Heart right ventricle (tissue), 16 donors: ENCODE measurements at places on chromosomes 2 and 18.

GRCh38 chr2:211416373-211416772 lies 860.0 kb downstream of the CPS1 start:
- H3K4me3 ChIP-seq, result no peak overlapping the region
- H3K27me3 ChIP-seq, result no peaks in the 10 kb centered on the region
- no peaks in the 10 kb centered on the region for H3K4me1 ChIP-seq
- H3K36me3 ChIP-seq, result no peaks in the 10 kb centered on the region

- no peaks in the 10 kb centered on the region for H3K36me3 ChIP-seq
- no peak overlapping the region for H3K27ac ChIP-seq
- no peak for DNase-seq
- H3K27me3 ChIP-seq, result no peaks in the 10 kb centered on the region
- no peaks in the 10 kb centered on the region for H3K4me1 ChIP-seq
- no peak overlapping the region for H3K4me3 ChIP-seq
Measured at GRCh38 chr2:210412660-210413059, 63.9 kb downstream of the LANCL1 start.

DNA sequence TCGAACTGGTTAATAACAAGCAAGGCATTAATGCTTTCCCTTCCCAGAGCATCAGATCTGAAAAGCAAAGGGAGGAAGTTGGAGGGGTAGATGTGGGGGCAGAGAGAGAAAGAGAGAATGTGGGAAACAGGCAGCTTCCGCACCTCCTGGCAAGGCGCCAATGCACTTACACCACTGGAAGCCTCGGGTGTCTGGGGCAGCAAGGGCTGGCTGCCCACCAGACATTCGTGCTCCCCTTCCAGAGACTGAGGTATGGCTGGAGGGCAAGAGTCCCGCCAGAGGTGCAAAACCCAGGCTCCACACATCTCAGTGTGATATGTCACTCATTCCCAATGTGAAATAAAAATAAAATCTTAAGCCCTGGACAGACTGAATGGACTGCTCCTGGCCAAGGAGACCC lies 46.4 kb downstream of the TEX51 start:
- peaks cover 4% of the 10 kb centered on the region for H3K27me3 ChIP-seq
- H3K27ac ChIP-seq, result no peak overlapping the region
- no peaks in the 10 kb centered on the region for H3K36me3 ChIP-seq
- no peak for DNase-seq
- no peak overlapping the region for H3K4me3 ChIP-seq

DNA sequence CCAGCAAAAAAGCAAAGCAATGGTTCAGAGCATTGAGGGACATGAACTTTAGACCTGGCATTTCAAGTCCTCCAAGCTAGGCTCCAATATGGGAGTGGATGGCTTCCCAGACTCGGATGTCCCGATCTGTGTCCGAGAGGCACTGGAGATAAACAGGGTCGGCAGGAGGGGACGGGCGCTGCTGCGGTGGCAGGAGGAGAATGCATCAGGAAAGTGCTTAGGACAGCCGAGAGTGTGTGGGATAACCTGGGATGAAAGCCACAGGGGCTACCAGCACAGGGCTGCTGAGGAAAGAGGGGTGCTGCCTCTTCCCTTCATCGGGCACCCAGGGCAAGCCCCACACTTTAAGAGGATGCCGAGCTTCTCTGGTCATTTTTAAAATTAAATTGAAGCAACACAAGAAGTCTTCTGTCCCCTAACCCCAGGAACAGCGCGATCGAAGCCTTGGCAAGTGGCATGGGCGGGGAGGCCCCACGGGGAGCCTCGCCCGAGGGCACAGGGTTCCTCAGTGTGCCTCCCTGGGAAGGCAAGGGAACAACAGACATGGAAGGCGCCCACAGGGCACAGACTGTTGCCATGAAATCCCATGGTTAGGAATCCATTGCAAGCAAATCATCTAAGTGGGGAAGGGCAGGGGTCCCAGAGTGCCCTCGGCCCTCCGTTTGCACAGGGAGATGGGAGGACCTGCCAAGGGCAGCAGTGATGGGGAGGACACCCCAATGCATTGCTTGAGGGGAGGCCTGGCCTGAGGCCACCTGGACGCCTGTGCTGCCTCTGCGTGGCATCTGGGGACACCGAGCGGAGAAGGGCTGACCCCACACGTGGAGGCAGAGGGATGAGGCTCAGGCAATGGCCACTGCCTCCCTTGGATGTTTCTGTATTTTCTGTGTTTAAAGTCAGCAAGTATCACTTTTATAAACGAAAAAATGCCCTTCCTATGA lies 78.5 kb upstream of the GPC1 start:
- H3K36me3 ChIP-seq, result no peaks in the 10 kb centered on the region
- H3K4me3 ChIP-seq, result no peak overlapping the region
- no peaks in the 10 kb centered on the region for H3K27me3 ChIP-seq
- H3K27ac ChIP-seq, result no peak overlapping the region
- no peak for DNase-seq

- H3K27me3 ChIP-seq, result no peaks in the 10 kb centered on the region
- DNase-seq, result no peak
- H3K36me3 ChIP-seq, result no peaks in the 10 kb centered on the region
- H3K4me1 ChIP-seq, result no peaks in the 10 kb centered on the region
Measured at GRCh38 chr2:11856095-11856494, 109.7 kb downstream of the LPIN1 start.

DNA sequence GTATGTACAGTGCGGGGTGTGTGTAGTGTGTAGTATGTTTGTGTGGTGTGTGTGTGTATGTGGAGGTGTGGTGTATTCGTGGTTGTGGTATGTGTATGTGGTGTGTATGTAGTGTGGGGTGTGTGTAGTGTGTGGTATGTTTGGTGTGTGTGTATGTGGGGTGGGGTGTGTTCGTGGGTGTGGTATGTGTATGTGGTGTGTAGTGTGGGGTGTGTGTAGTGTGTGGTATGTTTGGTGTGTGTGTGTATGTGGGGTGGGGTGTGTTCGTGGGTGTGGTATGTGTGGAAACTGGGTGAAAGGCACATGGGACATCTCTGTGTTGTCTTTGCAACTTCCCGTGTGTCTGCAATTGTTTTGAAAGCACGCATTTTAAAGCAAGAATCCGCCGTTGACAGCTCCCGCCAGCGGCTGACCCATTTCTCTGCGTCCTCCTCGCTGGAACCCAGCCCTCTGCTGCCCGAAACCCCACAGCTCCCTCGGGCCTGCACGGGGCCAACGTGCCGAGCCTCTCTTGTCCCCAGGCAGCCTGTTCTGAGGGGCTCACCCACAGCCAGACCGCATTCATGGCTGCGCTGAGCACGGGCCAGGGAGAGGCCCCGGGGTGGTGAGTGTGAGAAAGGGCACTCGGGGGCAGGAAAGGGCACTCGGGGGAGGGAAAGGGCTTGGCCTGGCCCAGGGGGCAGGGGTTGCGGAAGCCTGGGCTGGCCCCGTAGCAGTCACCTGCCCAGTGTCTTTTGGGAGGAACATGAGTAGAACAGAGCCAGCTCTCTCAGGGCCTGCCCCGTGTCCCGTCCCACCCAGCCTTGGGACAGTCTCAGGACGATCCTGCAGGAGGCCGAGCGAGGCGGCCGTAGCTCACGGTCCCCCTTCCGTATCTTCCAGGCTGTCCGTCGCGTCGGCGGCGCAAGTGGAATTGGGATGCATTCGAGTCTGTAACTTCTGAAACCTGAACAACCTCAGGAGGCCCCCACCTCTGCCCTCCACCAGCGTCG lies 61.4 kb downstream of the TWIST2 start:
- no peak for DNase-seq
- no peaks in the 10 kb centered on the region for H3K27me3 ChIP-seq
- no peak overlapping the region for H3K27ac ChIP-seq

- H3K4me3 ChIP-seq, result no peak overlapping the region
- no peak overlapping the region for H3K27ac ChIP-seq
- H3K36me3 ChIP-seq, result no peaks in the 10 kb centered on the region
- DNase-seq, result no peak
- H3K4me1 ChIP-seq, result no peaks in the 10 kb centered on the region
Measured at GRCh38 chr18:9682572-9682971, 25.5 kb upstream of the RAB31 start.

GRCh38 chr18:58307441-58307840 lies 263.4 kb downstream of the NEDD4L start:
- H3K27ac ChIP-seq, result no peak overlapping the region
- DNase-seq, result no peak
- H3K4me3 ChIP-seq, result no peak overlapping the region
- peaks cover 44% of the 10 kb centered on the region for H3K4me1 ChIP-seq
- no peaks in the 10 kb centered on the region for H3K36me3 ChIP-seq

GRCh38 chr2:64400105-64400728 lies 53.7 kb upstream of the LGALSL start:
- no peak for DNase-seq
- no peak overlapping the region for H3K27ac ChIP-seq
- no peaks in the 10 kb centered on the region for H3K36me3 ChIP-seq
- H3K27me3 ChIP-seq, result no peaks in the 10 kb centered on the region

GRCh38 chr2:43383533-43383932 lies 157.1 kb upstream of the ZFP36L2 start:
- no peak overlapping the region for H3K27ac ChIP-seq
- DNase-seq, result no peak
- H3K36me3 ChIP-seq, result no peaks in the 10 kb centered on the region
- H3K4me3 ChIP-seq, result no peak overlapping the region
- no peaks in the 10 kb centered on the region for H3K27me3 ChIP-seq

- H3K27ac ChIP-seq, result no peak overlapping the region
- no peak for DNase-seq
- no peaks in the 10 kb centered on the region for H3K36me3 ChIP-seq
- H3K27me3 ChIP-seq, result no peaks in the 10 kb centered on the region
- no peaks in the 10 kb centered on the region for H3K4me1 ChIP-seq
- H3K4me3 ChIP-seq, result no peak overlapping the region
Measured at GRCh38 chr2:138280999-138281695, 220.4 kb upstream of the SPOPL start.

DNA sequence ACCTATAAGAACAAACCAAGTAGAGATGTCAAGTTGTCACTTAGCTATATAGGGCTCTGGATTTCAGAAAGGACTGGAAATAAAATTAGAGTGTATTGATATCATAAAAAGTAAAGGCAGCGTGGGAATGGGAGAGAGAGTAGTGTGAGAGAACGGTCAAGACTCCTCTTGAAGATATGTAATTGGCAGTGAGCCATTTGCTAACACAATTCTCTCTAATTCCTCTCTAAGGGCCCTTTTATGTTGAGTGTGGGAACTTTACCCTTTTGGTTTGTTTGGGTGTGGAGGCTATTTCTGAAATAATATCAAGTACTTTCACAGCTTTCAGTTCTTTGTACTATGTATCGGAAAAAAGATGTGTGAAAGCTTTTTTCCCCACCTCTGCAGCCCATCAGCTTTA lies 196.8 kb downstream of the LRRTM4 start:
- no peaks in the 10 kb centered on the region for H3K36me3 ChIP-seq
- no peak for DNase-seq
- H3K27me3 ChIP-seq, result no peaks in the 10 kb centered on the region
- no peaks in the 10 kb centered on the region for H3K4me1 ChIP-seq
- H3K4me3 ChIP-seq, result no peak overlapping the region

GRCh38 chr2:223032187-223033142 lies 19.5 kb upstream of the KCNE4 start:
- no peak overlapping the region for H3K27ac ChIP-seq
- no peak overlapping the region for H3K4me3 ChIP-seq
- H3K4me1 ChIP-seq, result no peaks in the 10 kb centered on the region
- no peak for DNase-seq

- no peaks in the 10 kb centered on the region for H3K36me3 ChIP-seq
- no peak for DNase-seq
- H3K4me3 ChIP-seq, result no peak overlapping the region
- H3K4me1 ChIP-seq, result peaks cover 64% of the 10 kb centered on the region
Measured at GRCh38 chr2:197876524-197876923, 72.1 kb downstream of the PLCL1 start.

GRCh38 chr2:108226564-108226963 lies 13.2 kb upstream of the SULT1C3 start:
- H3K36me3 ChIP-seq, result no peaks in the 10 kb centered on the region
- H3K4me1 ChIP-seq, result no peaks in the 10 kb centered on the region
- H3K4me3 ChIP-seq, result no peak overlapping the region
- no peaks in the 10 kb centered on the region for H3K27me3 ChIP-seq
- H3K27ac ChIP-seq, result no peak overlapping the region
- DNase-seq, result no peak

DNA sequence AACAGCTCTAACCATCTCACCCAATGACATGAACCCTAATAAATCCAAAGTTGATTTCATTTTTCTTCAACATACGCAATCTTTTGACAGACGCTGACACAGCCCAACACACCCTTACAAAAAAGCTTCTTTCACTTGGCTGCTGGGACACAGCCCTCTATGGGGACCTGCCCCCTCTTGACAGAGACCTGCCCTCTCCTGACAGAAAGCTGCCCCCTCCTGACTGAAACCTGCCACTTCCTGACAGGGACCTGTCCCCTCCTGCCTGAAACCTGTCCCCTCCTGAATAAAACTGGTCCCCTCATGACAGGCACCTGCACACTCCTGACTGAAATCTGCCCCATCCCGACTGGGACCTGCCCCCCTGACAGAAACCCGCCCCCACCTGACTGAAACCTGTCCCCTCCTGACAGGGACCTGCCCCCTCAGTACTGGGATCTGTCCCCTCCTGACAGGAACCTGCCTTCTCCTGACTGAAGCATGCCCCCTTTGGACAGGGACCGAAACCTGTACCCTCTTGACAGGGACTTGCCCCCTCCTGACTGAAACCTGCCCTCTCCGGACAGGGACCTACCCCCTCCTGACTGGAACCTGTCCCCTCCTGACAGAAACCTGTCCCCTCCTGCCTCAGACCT lies 87.9 kb downstream of the PXDN start:
- H3K27ac ChIP-seq, result no peak overlapping the region
- peaks cover 15% of the 10 kb centered on the region for H3K4me1 ChIP-seq
- peaks cover 39% of the 10 kb centered on the region for H3K36me3 ChIP-seq
- H3K4me3 ChIP-seq, result no peak overlapping the region
- H3K27me3 ChIP-seq, result no peaks in the 10 kb centered on the region
- DNase-seq, result no peak

- H3K36me3 ChIP-seq, result no peaks in the 10 kb centered on the region
- H3K27ac ChIP-seq, result no peak overlapping the region
- no peak for DNase-seq
- H3K27me3 ChIP-seq, result no peaks in the 10 kb centered on the region
- H3K4me3 ChIP-seq, result no peak overlapping the region
Measured at GRCh38 chr2:85288244-85288725, 39.5 kb downstream of the TGOLN2 start.

- H3K4me1 ChIP-seq, result no peaks in the 10 kb centered on the region
- H3K36me3 ChIP-seq, result no peaks in the 10 kb centered on the region
- DNase-seq, result no peak
- no peak overlapping the region for H3K4me3 ChIP-seq
Measured at GRCh38 chr2:202140522-202141252, 67.6 kb downstream of the KIAA2012 start.

DNA sequence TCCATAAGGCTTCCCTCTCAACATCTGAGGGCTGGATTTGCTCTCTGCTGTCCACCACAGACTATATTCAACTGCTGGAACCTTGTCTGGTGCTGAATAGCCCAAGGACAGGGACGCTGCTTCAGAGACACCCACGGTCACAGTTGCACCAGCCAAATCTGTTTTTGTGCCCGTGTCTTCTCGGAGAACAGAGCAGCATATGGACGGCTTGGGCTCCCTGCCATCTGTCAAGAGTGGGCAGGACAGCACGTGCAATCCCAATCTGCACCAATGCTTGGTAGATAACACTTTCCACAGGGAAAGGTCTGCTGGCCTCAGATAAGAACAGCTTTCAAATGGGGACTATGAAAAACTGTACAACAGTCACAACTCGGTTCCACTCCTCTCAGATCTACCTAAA lies 466.1 kb downstream of the TGIF1 start:
- DNase-seq, result peak; percentile 17
- H3K36me3 ChIP-seq, result no peaks in the 10 kb centered on the region
- H3K4me3 ChIP-seq, result no peak overlapping the region
- H3K27me3 ChIP-seq, result no peaks in the 10 kb centered on the region
- H3K27ac ChIP-seq, result peak overlapping the region; percentile 38
